ENCODE measurements at places on chromosomes 2 and 18.
A peak's percentile ranks its signal among the peaks of the same experiment; 100 is the strongest.

DNA sequence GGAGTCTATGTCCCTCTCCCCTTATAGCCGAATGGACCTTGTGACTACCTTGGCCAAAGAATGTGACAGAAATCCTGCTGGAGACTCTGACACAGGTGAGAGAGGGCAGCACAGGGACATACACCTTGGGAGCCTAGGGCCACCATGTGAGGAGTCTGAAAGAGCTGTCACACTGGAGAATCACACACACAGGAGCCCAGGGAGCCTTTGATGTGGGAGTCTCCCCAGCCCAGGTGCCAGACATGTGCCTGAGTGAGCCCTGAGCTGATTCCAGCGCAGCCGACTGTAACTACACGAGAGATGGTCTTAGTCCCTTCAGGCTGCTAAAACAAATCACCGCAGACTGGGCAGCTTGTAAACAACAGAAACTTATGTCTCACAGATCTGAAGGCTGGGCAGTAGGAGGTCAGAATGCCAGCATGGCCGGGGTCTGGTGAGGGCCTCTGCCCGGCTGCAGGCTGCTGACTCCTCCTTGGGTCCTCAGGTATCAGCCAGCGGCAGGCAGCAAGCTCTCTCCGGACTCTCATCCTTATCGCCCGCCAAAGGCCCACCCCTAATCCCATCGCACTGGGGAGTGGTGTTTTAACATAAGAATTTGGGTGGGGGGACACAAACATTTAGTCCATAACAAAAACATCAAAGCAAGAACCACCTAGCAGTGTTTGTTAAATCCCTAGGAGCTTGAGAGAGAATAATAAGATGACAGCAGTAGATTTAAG lies 63.8 kb upstream of the GPR45 start:
- DNase-seq: no peak

- peak; percentile 80 for DNase-seq
These were observed 4.2 kb upstream of the HOXD13 start for GRCh38 chr2:176088048-176088936.

GRCh38 chr2:203706403-203706802 lies at the start of gene CD28:
CD28 (plus strand) TSS chr2:203706639; CDS start chr2:203706697, 58 bp downstream.
- no peak for DNase-seq

DNA sequence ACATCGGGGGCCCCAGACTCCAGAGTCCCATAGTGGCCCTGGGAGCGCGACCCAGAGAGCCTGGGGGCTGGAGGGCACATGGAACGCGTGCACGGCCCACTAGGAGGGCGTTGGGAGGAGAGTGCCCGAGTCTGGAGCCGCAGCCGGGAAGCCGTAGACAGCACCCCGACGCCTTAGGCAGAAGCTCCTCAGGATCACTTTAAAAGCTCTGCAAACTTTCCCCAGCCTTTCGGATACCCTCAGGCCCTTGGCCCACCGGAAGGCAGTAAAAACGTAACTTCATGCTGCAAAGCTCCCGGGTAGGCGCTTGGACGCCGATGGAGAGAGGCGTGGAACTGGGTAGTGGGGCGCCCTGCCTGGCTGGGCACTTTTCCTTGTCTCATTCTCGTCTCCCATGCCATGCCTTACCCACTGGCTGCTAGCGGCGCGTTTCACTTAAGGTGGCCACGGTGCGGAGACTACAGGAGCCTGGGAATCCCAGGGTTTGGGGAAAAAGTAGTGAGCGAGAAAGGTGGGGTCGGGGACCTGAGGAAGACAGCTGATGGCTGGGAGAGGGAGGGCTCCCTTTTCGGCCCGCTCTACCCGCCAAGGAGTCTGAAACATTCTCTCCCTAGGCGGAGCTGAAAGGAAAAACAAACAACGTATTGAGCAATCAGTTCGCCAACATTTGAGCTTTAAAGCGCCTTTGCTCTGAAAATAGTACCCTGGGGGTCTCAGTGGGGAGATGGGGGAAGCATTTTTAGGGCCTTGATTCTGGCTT lies 141.8 kb downstream of the MEIS1 start:
- no peak for DNase-seq
